C1 segment of cervical spinal cord (tissue), 14 donors: ENCODE measurements at places on chromosomes 3 and 15.

DNA sequence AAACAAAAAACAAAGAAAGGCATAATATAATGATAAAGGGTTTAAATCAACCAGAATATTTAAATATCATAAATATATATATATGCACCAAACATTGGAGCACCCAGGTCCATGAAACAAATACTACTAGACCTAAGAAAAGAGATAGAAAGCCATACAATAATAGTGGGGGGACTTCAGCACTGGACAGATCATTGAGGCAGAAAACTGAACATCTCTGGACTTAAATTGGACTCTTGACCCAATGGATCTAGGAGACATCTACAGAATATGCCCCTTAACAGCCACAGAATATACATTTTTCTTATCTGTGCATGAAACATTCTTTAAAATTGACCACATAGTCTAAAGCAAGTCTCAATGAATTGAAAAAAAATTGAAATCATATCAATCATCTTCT, 48.7 kb upstream of the CD96 start:
- DNase-seq, result no peak

DNA sequence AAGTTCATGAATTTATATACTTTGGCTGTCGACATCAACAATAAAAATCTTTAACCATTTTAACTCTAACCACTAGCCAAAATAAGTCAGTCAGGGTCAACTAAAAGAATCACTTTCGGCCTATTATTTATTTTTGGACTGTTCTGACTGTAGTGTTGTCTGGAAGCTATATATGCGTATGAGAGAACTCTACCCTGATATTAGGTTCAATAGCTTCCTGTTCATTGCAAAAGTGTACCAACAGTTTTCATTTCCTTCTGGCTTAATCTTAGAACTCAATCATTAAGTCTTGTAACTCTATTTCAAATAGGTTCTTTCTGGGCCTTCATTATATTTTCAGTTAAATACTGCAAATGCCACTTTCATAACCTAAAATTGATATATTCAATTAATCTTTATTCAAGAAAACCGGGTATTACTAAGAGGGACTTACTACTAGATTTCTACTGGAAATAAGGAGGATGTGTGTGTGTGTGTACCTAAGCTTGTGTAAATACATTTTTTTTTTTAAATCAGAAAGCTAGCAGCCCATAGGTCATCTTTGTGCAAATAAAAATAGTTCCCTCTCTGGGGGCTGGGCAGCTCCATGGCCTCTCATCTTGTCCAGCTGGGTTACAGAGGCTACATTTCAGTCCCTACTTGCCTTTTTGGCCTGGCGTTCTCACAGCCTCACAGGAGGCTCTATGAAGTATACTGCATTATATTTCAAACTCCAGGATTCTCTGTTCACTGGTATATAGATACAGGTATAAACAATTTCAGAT, 5.8 kb downstream of the SERPINI2 start:
- DNase-seq, result no peak

GRCh38 chr15:94453227-94453988, 222.0 kb downstream of the MCTP2 start:
- DNase-seq, result no peak

DNA sequence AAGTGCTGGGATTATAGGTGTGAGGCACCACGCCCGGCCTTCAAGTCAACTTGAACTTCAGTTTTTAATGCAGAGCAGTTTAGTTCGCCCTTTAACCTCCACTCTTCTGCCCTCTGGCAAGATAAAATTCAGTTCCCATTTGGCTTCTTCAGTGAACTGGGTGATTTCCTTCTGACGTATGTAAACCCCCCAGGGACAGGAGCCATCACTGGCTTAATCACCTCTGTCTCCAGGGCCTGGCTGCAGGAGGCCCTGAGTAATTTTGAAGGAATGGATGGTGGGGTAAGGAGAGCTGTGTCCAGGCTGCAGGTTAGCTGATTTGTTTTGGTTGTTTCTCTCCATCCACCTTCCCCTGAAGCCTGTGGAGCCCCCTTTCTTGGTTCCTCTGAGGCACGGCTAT, 11.9 kb downstream of the MCM2 start:
- no peak for DNase-seq

- no peak for DNase-seq
These were observed 873.9 kb downstream of the MCTP2 start for GRCh38 chr15:95105229-95105628.

DNA sequence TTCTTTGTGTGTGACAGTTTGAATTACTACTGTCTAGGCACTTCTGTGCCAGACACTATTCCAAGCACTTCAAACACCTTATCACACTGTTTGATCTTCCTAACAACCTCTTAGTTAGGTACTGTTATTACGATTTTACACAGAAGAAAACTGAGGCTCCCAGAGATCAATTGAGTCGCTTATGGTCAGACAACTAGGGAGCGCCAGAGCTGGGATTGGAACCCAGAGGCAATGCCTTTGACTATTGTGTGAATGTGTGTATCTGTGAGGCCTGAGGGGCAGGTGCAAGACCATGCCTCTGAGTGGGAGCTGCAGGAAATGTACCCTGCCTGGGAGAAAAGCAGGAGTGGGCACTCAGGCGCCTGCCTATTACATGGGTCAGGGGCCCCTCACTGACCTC, 1.8 kb downstream of the TRH start:
- DNase-seq, result no peak

DNA sequence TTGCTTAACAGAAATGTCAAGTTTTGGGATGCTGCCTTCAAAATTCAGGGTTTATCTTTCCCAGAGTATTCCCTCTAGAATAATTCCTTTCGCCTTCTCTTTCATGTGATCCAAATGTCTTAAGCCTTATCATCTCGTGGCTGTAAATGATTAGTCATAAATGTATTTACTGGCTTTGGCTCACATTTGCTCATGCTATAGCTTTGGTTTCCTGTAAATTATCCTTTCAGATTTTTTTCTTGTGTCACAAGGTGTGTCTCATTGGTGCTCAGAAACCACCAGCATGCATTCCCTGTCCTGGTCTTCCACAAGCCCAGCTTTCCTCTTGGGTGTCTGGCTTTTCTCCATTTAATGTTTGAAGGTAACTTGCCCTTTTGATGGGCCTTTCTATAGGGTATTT, 692.7 kb upstream of the ALCAM start:
- DNase-seq, result no peak

- no peak for DNase-seq
These were observed 536.4 kb downstream of the UNC13C start for GRCh38 chr15:54514601-54515000.

DNA sequence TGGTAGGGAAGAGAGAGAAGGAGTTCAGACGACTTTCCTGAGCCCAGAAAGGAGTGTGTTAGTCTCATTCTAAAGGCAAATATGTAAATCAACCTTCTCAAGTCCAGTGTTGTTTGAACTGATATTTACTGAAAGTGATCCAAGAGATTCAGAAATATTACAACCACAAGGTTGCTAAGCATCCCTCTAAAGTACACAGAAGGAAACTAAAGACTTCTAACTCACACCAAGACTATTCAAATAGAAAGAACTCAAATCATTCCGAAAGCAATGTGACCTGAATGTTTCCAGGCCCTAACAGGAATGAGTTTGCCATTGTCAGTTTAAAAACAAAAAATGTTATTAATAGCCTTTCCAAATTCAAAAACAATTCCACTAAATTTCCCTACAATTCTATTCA, 56.9 kb upstream of the VGLL3 start:
- DNase-seq, result no peak

DNA sequence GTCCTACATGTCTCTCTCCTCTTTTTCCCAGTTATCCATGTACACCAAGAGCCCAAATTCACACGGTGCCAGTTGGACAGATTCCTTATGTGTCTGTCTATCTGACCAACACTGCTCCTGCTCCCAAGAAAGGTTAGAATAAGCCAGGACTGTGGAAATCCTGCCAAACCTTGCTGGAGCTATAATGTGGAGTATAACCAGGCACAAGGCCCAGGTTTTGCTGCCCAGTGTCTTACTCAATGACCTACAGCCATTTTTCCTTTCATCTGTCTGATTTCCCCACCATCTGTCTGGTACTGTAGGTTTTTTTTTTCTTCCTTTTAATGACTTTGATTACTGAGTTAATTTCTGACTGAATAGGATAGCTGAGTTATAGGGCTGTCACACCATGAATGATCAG, 26.5 kb upstream of the MINDY4B start:
- no peak for DNase-seq

- no peak for DNase-seq
These were observed 18.7 kb upstream of the PTPN9 start for GRCh38 chr15:75597667-75598341.

GRCh38 chr3:143750841-143751240, 97.4 kb downstream of the SLC9A9 start:
- DNase-seq, result no peak
